AG10803 (cell line): ENCODE measurements at places on chromosomes 5 and 9.
A peak's percentile ranks its signal among the peaks of the same experiment; 100 is the strongest.

DNA sequence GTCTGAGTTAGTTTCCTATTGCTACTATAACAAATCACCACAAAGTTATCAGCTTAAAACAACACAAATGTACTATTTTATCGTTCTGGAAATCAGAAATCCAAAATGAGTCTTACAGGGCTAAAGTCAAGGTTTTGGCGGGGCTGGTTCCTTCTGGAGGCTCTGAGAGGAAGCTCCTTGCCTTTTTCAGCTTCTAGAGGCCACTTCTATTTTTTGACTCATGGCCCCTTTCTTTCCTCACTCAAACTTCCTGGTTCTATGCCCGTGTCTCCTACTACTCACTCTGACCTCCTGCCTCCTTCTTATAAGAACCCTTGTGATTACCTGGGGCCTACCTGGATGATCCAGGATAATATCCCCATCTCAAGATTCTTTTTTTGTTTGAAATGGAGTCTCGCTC is 48.2 kb downstream of the GABBR2 start:
- DNase-seq, result no peak

DNA sequence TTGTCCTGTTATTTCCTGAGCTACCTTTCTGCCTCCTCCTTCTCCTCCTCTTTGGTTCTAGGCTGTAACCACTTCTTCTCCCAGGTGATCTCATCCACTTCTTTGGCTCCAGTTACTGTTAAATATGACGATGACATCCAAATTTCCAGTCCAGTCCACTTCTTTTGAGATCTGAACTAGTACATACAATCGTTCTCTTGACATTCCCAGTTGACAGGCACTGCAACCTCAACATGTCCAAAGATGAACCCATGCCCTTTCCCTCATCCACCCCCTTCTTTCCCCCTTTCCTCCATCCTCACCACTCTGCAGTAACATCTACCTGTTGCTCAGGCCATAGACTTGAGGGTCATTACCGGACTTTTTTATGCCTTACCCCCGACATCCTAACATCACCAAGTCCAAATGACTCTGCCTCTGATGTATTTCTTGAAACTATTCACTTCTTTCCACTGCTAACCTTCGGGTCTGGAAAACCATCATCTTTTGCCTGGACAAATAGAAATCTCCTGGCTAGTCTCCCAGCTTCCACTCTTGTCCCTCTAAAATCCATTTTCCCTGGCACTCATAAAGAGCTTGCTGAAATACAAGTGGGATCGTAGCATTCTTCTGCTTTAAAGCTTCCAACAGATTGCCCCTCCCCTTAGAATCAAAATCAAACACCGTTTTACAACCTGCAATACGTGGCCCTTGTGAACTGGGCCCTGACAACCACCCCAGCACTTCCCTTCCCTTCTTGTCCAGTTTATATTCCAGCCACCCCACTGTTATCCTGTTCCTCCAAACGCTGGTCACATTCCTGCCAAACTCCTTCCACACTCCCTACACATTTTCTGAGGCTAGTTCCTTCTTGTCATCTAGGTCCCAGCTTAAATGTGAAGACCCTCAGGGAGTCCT is 31.5 kb downstream of the KLF9 start:
- DNase-seq, result no peak

DNA sequence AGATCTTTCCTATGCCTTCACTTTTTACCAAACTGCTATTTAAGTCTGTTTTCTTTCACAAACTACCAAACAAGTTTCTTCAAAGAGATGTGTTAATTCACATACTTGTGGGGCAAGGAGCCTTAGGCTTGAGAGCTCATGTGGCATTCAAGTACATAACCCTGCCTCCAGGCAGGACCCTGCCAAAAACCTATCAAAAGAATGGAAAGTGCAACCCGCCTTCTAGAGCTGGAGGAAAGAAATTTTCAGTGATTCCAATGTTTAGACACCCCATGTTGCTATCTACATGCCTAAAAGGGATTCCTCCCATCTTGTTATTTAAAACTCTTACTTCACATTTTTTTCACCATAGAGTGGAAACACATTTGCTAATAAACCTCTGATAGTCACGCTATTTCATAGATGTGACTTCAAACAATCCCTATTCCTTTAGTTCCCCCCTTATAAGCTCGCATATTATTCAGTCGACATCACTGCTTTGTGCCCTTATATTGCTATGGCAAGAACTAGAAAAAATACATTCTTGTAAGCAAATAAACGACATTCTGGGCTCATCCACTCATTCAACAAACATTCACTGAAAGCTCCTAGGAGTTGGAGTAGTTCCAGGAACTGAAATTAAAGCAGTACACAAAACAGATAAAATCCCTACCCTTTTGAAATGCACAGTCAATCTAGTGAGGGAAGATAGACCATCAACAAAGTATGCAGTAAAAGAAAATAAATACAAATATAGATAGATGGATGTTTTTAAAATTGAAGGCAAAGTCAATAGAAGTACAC is 518.1 kb downstream of the ELAVL2 start:
- DNase-seq, result no peak

GRCh38 chr9:15227491-15227890 is 79.5 kb downstream of the TTC39B start:
- DNase-seq, result no peak

- no peak for DNase-seq
Observed at GRCh38 chr9:89390068-89390555, 71.8 kb downstream of the SECISBP2 start.

- peak; percentile 78 for DNase-seq
Observed at GRCh38 chr5:16736158-16736995, 119.6 kb upstream of the RETREG1 start.

- no peak for DNase-seq
Observed at GRCh38 chr9:115086461-115086860, 31.5 kb downstream of the TNC start.

DNA sequence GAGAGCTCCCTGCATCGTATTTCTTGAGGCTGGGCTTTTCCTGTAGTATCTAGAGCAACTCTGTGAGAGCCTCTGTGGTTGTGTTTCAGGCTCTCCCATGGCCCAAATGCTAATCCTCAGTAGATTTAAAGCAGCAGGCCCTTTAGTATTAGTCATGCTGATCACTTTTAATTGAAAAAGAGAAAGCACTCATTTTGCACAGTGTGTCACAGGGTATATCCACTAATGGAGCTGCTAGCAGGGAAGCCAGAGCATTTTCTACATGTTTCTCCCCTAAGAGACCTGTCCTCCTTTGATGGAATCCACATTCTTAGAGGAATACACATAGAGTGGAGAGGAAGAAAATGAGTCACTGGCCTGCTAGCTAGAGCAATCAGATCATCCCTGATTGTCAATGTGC is 348.5 kb downstream of the TMEM232 start:
- DNase-seq, result peak; percentile 90

DNA sequence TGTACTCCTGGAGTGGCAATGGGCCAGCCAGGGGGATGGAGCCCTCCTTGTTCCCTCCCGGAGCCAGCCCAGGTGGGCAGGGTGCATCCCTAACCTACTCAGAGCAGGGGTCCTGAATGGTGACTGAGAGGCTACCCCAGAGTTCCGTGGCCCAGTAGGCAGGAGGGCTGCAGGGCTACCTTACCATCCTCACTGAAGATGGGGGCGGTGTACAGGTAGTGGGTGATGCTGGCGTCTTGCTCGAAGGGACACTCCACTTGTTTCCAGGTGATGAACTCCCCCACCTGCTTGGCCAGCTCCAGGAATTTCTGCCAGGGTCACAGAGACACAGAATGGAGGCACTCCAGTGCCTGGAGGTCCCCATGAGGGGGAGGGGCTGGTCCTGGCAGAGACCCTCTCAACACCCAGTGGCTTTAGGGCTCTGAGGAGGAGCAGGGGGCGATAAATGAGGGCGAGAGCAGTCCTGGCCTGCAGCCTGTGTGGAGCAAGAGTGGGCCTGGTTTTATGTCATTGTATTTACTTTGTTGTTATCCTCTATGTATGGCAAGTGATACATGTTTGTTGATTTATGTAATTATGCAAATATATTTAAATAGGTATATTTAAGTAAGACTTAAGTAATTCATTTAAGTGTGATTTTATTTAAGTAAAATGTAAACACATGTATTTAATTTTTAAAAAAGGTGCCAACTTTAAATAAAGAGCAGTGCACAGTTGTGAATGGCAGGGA is 39.9 kb upstream of the RNF130 start:
- DNase-seq, result no peak

DNA sequence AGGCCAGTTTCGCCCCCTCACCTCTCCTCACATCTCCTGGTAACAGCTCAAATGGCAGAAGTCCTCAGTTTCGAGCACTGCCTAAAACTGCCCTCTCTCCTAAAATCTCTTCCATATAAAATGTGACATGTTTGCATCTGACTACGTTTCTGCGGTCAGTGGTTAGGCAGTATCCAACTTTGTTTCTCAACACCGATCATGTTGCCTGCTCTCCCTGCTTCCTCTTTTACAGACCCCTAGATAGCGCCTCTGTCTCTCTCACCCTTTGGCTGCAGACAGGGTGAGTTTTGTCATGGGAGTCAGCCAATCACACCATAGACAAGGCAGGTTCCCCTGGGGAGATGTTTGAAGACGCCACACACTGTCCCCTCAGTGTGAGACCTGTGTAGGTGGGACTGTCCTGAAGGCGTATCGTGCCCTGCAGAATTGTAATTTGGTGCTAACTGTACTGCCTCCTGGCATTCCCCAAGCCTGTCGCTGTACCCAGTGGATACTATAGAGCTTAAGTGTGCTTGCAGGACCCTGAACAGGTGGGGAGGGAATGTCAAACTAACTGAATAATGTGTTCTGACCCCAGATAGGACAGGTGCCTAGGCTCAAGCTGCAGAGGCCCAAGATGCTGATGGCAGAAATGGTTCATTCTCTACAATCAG is 1.1 kb downstream of the HEXB start:
- DNase-seq, result peak; percentile 51
